GM23248 (cell line): ENCODE measurements at places on chromosomes 5 and 9.

DNA sequence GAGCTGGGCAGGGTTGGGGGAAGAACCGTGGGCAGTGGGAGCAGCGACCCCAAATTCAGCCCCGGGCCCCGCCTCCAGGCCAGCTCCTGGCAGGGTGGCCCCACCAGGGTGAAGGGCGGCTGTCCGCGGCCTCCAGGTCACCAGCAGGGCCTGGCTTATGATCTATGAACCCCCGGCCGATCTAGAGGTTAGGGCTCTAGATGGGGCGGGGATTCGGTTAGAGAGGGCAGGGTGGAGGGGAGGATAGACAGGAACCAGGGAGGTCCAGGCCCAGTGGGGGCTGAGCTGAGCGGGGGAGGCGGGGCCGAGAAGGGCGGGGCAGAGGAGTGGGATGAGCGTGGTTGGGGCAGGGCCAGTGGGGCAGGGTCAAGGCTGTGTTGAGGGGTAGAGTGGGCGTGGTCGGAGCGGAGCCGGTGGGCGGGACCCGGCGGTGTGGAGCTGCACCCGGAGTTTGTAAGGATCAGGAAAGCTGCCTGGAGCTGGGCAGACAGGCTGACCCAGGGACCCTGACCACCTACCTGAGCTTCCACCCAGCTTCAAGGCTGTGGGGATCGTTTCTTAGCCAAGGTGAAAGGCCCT is 29.3 kb upstream of the OBP2B start:
- peak; percentile 54 for DNase-seq

GRCh38 chr9:136277746-136278145 is 26.1 kb downstream of the CCDC187 start:
- no peak for DNase-seq

- no peak for DNase-seq
These were observed 653.0 kb upstream of the MEF2C start for GRCh38 chr5:89536020-89536419.

DNA sequence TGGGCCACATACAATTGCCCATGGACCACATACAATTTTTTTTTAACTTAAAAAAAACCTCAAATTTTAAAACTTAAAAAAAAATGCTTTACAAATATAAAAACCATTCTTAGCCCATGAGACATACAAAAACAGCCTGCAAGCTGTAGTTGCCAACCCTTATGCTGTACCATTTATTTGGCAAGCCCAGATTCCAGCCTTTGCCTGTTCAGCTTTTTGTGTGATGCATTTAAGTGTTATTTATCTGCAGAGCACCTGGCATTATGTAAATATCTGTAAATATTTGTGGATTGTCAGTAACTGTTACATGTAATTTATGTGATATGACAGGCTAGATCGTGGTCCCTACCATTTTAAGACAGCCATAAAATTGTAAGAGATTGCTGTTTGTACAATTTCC is 32.6 kb downstream of the HEXB start:
- no peak for DNase-seq

DNA sequence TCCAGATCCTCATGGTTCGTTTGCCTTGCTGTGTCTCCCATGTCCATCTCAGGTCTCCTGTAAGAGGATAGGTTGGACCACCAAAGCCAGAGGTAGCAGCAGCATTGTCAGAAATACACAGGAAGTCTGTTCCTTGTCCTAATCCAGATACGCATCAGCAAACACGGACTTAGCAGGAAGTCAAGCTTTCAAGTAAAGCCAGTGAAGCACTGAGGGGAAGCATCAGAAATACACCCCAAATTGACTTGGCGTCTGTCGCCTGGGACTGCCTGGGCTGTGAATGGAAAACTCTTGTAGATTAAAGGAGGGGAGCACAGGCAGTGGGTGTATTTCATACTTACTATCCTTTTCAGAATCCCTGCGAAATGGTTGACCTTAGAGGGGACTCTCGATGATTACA is 171.3 kb downstream of the PSAT1 start:
- no peak for DNase-seq

GRCh38 chr9:114314256-114314867 is 8.5 kb upstream of the ORM1 start:
- no peak for DNase-seq

DNA sequence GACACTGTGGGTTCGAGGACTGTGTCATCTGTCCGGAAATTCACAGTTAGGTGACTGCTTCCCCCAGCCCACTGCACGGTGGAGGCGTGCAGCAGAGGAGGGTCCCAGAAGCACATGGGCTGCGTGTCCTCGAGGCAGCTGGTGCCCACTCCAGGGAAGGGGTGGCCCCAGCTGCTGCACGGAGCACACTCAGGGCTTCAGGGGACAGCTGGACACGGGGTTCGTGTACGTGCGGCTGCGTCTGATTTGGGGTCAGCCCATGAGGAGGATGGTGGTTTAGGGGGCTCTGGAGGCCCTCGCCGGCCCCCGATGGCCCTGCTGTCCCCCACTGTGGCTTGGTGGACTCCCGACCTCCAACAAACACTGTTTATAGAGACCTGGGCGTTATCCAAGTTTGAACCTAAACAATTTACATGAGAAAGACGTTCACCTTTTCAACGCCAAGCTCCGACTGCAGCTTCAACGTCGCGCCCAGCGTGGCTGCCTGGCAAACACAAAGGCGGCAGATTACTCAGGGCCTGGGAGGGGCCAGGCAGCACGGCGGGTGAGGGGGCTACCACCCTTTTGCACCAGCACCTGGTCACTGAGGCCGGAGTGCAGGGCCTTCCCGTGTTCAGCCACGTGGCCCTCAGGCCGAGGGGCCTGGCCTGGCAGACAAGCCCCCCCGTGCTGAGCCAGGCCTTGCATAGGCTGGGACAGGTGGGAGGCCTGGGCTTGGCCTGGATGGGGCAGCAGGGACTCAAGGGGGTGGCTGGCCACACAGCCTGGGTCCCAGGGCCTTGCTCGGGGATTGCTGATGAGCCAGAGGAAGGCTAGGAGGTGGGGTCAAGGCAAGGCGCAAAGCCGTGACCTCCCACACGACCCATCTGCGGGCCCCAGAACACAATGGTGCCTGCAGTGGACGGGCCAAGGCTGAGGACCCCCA is 55.2 kb downstream of the EXD3 start:
- no peak for DNase-seq
